AG10803 (cell line): ENCODE measurements at places on chromosomes 3 and 15.

DNA sequence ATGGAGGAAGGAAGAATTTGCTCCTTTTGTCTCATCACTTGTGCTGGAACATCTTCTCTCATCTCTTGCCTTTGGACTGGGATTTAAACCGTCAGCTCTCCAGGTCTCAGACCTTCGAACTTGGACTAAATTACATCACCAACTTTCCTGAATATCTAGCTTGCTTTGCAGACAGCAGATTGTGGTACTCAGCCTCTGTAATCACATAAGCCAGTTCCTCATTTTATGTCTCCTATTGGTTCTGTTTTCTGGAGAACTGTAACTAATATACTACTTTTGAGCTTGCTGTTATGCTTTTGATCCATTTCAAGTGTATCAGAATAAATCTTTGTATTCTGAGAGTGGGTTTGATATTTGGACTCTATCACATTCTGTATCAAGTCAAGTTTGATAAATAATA lies 164.3 kb upstream of the VEPH1 start:
- no peak for DNase-seq

GRCh38 chr15:74773329-74773728 lies 8.6 kb upstream of the CSK start:
- DNase-seq: no peak

GRCh38 chr15:48696627-48697312 lies 51.3 kb upstream of the FBN1 start:
- DNase-seq: no peak

DNA sequence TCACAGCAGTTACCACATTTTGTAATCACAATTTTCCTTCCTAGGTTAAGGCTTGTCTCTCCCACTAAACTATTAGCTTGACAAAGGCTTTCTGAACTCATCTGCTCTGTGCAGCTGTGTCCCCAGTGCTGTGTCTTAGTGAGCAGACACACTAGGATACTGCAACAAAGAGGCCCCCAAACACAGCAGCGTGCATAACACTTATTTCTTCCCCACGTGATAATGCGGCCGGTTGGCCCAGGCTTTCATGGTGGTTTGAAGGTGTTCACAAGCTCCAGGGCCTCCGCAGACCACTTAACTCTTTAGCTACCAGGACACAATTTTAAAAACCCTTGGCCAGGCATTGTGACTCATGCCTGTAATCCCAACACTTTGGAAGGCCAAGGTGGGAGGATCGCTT lies 2.2 kb upstream of the HDAC11 start:
- DNase-seq: no peak

GRCh38 chr3:121963608-121964007 lies 58.4 kb downstream of the ILDR1 start:
- no peak for DNase-seq

DNA sequence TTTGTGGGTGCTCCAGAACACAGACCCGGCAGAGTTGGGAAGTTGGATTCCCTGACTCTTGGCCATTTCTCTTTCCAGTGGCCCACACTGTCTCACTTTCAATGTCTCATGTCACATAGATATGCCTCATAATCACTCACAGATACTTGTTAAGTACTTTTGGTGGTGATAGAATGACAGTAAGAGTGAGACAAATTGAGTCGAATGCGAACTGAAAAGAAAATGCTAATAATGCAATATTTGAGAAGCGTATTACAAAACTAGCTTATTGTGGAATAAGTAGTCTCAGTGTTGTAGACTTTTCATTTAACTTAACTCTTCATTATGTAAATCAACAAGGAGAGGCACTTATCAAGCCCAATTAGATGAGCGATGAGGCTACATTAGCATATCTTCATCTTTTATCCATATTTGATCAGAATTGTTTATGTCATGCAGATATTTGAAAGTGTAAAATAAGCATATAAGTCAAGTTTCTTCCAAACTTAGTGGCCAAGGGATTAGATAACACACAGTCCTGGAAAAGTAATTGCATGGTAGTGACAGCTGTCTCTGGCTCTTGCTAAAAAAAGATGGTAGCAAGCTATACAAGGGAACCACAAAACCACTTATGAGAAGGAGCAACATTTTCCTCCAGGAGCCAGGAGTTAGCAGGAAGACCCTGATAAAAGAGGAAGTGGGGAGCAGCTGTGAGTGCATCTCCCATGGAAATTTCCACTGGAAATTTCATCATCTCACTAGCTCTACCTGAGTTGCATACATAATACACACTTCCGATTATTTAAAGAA lies 243.6 kb downstream of the ARRDC4 start:
- DNase-seq: no peak

DNA sequence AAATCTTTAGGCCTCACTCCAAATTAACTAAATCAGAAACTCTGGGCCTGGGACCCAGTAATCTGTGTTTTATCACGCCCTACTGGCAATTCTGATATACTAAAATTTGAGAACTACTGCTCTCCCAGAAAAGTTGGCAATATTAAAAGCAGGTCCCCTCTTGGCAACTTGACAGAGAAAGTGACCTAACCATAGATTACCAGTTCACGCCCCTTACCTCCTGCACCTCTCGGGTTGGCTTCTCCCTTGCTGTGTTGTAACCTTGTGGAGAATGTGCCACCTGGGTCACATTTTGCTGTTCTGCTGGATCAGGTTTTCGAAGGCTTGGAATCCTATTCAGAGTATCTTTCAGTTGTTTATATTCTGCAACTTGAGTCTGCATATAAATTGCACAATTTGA lies 59.1 kb downstream of the GOLIM4 start:
- no peak for DNase-seq

DNA sequence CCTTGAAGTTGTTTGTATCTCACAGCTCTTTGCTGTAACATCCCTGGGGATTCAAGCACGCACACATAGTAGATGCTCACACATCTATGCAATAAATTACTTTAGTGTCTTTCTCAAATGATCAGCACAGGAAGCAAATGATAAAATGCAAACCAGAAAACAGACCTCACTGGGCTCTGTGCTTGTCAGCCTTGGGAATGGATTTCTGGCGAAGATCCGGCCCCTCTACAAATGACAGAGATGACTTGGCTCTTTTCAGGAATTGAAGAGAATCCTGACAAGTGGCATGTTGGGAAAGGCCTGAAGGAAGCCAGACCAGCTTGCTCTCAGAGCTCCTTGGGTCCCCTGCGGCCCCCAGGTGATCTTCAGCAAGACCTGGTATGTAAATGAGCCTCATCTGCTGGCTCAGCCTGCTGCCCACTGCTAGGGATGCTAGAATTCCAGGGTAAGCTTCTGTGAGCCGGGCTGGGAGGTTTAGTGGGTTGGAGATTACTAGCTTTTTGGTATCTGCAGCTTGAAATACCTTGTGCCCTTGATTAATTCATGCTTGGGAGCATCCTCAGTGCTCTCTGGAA lies 54.1 kb downstream of the LPP start:
- DNase-seq: peak; percentile 35

DNA sequence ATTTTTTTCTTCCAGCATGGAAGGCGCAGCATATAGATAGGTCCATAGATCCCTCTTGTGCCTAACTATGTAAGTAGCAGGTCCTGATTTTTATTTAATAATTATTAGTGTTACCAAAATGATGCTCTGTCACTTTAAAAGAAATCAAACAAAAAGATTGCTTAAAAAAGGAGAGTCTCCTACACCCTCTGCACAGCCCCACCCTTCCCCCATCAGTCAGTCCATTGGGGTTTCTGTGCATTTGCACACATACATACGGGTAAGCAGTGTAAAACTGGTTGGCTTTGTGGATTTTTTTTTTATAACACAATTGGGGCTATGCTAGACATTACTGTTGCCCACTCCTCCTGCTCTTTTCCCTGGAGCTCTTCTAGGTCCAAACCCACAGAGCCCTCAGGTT lies 7.0 kb upstream of the RPP14 start:
- no peak for DNase-seq

DNA sequence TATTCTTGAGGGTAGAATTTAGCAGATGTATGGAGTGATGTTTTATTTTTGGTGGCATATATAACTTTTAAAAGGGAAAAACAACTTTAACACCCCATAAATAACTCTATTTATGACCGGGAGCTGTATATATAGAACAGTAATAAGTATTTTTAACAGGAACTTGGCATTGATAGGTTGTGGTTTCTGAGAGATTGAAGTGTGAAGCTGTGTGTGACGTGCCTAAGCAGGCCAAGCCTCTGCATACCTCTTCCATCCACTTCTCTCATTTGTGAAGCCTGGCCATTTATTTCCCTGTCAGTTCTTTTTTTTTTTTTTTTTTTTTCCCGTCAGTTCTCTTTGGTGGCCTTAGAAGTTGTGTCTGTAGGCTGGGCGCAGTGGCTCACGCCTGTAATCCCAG lies 23.0 kb downstream of the RBM5 start:
- no peak for DNase-seq

DNA sequence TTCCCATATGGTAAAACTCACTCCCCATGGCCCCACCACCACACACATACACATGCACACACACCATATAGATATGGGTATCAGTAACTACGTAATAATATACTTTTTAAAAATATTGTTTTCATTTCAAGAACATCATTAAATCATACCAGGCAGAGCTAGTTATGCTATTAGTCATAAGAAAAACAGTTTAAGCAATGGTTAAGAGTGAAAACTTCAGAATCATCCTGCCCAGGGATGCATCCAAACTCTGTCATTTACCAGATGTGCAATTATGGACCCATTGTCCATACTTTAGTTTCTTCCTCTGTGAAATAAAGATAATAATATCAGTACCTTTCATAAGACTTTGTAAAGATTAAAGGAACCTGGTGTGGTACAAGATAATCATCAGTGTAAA lies 608.3 kb downstream of the RBMS3 start:
- peak; percentile 52 for DNase-seq

DNA sequence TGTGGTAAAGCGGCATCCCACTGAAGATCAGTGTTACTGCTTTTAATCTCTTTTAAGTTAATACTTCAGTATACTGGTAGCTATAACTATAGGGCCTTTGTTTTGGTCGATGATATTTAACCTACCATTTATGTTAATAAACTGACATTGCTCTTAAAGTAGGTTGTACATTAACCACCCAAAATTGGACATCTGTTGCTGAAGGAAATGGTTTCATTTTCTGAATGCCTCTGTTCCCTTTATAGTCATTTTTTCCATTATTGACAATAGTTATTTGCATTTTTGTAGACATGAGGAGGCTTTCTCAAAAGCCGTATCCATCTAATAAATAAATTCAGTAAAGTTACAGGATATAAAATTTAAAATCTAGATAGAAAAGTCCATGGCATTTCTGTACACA lies 252.4 kb upstream of the UBE2E1 start:
- no peak for DNase-seq

GRCh38 chr15:85047271-85047948 lies 65.8 kb downstream of the PDE8A start:
- peak; percentile 83 for DNase-seq

DNA sequence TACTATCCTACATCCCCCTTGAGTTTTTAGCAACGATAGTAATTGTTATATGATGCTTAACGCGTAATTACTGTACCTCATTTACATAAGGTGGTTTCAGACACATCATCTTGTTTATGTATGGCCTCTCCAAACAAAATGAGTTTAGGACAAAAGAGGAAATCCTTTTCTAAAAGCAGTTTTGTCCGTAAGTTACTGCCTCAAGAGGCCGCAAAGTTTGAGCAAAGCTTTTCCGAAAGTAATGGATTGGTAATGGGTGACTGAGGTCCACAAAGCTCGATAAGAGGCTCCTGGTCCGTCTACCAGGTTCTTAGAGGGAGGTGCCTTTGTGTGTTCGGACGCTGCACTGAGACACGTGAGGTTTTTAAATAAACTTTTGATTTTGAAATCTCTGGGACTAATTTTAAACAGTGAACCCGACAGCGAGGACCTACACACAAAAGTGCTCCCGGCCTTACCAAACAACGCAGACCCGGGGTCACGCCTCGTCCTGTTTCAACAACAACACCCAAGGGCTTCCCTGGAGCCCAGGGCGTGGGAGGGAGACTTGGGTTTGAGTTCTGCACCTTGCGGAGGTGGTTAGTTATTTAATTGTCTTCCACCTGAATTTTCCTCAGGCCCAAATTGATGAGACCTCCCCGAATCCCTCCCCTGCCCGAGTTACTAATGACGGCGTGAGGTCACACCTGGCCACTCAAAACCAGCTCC lies 456 bp upstream of the C15orf61 start:
- no peak for DNase-seq

GRCh38 chr3:33364531-33365128 lies 75.6 kb downstream of the UBP1 start:
- DNase-seq: peak; percentile 29

- no peak for DNase-seq
Observed at GRCh38 chr15:84983711-84984110, 2.1 kb downstream of the PDE8A start.

DNA sequence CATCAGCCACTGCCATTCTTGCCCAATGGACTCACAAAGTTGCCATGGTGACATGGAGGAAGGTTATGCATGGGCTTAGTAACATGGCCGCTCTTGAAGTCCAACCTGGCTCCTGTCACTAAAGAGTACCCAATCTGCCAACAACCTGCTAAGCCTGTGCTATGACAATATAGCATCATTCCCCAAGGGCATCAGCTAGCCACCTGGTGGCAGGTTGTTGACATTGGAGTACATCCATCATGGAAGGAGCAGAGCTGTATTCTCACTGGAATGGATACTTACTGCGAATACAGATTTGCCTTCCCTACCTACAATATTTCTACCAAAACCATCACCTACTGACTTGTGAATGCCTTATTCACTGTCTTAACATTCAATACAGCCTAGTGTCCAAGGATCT lies 138.9 kb upstream of the RORA start:
- DNase-seq: no peak

DNA sequence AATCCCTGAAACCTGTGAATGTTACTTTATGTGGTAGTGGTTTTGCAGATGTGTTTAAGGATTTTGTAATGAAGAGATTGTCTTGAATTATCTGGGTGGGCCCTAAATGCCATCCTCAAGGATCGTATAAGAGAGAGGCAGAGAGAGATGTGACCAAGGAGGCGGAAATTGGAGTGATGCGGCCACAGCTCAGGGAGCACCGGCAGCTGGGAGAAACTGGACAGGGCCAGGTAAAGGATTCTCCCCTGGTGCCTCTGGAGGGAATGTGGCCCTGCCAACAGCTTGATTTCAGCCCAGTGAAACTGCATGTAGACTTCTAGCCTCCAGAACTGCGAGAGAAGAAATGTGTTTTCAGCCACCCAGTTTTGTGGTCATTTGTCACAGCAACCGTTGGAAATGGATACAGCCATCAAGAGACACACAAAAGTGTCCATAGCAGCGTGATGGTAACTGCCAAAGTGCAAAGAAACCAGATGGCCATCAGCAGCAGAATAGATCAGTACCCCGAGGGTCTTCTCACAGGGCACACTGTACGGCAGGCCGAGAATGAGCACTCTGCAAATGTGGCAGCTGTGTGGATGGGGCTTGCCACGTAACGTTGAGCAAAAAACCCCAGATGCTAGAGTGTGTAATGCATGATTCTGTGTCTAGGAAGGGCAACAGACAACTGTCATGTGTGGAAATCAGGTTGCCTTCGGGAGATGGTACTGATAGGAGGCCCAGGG lies 12.2 kb downstream of the APBA2 start:
- DNase-seq: no peak

GRCh38 chr3:196541684-196542445 lies 26.5 kb downstream of the WDR53 start:
- DNase-seq: no peak

GRCh38 chr3:55487381-55488241 lies 505 bp upstream of the WNT5A start:
- peak; percentile 84 for DNase-seq
